ENCODE measurements at places on chromosomes 1 and 21. TPM values are rescaled to one million over a fixed set of nuclear protein-coding genes. Genes with fewer than 3 reads are reported as not detected.

TTLL7 gene
- 8.8 TPM for total RNA-seq

ETNK2 gene
- total RNA-seq, result 6.1 TPM

FCGR1A gene
- 9.3 TPM for total RNA-seq

BMP8A gene
- 1.6 TPM for total RNA-seq

TFB2M gene
- 12.7 TPM for total RNA-seq

GPR25 gene
- not detected for total RNA-seq

TMEM200B gene
- total RNA-seq, result 15.1 TPM

C1orf141 gene
- total RNA-seq, result not detected

GPR37L1 gene
- total RNA-seq, result not detected

S100A3 gene
- total RNA-seq, result 2.2 TPM

SHISA4 gene
- total RNA-seq, result 10.3 TPM

RXFP4 gene
- not detected for total RNA-seq

ABCG1 gene
- total RNA-seq, result 25.9 TPM

PGLYRP3 gene
- total RNA-seq, result not detected

ZNF669 gene
- 7.7 TPM for total RNA-seq

CFHR3 gene
- 0.39 TPM for total RNA-seq

PLEKHN1 gene
- 0.39 TPM for total RNA-seq

DIO1 gene
- total RNA-seq, result not detected

Measured in mesenteric fat pad (tissue), 1 donor.